Activated naive CD4-positive, alpha-beta T cell treated with anti-CD3 and anti-CD28 coated beads, Interleukin-2, amount 50 U/mL, for 72 hours (primary cell): ENCODE measurements at places on chromosomes 5 and 9.

- DNase-seq: no peak
Observed at GRCh38 chr5:135535420-135535819, 344 bp downstream of the NEUROG1 start.

- no peak for DNase-seq
Observed at GRCh38 chr5:76583163-76584047, 39.8 kb downstream of the F2RL2 start.

- peak; percentile 27 for DNase-seq
Observed at GRCh38 chr9:35481347-35481975, 8.4 kb upstream of the RUSC2 start.

GRCh38 chr9:115495836-115496235, 377.9 kb upstream of the TNC start:
- no peak for DNase-seq

- DNase-seq: no peak
Observed at GRCh38 chr5:1698589-1699316, 100.9 kb downstream of the MRPL36 start.

DNA sequence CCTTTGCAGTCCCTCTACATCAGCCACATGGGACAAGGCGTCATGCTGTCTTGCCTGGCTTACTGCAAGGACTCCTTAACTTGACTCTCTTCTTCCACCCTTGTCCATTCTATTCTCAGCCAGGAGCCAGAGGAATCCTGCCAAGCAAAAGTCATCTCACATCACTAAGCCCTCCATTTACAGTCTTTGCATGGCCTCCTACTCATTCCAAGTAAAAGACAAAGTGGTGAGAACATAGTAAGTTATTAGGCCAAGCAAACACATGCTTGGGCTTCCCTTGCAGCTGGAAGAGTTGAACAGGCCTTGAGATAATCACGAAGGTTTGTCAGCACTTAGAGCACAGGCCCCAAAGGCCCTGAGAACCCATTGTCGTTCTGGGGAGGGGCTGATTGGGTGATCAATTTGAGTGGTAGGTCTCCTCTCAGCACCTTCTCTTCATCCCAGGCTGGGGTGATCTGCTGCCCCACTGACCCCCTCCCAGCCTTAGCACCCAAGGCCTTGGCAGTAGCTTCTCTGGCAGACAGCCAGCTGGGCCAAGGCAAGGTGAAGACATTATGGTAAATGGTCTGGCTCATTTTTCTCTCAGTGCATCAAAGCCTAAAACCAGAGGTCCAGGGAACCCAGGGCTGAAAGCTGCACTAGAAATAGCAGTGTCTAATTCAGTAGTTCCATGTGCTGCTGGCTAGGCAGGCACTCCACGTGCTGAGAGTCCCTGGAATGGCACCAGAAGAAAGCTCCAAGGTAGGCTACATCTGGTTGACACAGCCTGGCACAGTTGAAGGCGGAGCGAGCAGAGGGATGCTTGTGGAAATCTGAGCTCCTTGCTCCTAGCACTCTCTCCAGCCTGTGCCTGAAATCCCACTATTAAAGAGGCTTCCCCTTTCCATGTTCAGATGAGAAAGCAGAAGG, 121.4 kb downstream of the ASTN2 start:
- no peak for DNase-seq

DNA sequence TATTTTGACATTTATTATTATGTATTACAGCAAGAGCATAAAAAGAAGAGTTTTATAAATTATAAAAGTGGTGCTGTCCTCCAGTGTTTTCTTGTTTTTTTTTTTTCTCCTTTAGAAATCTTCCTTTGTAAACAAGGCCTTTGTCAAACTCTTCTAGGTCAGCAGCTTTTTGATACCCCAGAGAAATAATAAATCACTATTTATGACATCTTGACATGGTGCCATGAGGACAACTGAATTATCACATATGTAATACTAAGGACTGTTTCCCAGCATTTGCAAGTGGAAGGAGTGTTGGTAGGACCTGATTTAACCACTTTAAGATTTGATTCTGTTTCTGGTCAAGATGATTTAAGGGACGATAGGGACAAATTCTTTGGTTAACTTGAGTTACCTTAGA, 4.6 kb downstream of the SMARCA2 start:
- DNase-seq: no peak

DNA sequence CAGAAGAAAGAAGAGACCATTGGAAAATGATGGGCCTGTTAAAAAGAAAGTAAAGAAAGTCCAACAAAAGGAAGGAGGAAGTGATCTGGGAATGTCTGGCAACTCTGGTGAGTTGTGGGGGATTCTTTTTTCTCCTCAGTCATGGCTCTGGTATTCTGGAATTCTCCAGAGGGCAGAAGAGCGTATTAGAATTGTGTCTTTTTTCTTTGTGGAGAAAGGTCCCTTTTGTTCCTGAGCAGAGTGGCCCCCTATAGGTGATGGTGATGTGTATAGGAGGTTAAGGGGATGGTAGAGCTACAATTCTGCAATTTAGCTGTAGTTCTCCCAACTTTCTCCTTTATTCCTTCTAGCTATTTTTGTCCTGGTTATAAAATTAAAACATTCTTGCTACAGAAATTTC, 1.6 kb upstream of the DHFR start:
- DNase-seq: no peak

DNA sequence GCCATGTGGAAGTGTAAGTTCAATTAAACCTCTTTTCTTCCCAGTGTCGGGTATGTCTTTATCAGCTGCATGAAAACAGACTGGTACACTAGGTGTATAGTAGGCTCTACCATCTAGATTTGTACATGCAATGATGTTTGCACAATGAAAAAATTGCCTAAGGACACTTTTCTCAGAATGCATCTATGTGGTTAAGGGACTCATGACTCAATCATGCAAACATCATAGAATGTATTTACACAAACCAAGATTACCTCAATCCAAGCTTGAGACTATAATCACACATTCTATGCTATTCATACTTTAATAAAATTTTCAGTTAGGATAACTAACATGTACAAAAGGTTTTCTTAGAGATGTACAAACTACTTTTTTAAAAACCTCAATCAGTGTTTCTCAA, 1164.5 kb downstream of the CDH12 start:
- no peak for DNase-seq

DNA sequence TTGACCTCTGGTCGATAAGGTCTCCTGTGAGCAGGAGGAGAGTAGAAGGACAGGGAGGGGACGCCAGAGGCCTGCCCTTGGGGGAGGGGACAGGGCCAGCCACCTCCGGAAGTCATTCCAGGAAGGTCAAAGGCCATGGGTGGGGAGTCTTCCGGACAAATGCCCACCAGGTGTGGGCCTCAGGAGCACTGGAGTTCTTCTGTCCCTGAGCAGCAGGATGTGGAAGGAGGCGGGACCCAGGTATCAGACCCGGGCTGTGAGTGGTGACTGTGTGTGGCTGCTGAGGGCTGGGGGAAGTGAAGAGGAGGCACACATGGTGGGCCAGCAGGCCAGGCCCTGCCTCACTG, 13.9 kb downstream of the FGF18 start:
- DNase-seq: no peak

GRCh38 chr9:114102484-114102883, 3.4 kb upstream of the KIF12 start:
- no peak for DNase-seq

GRCh38 chr9:76545191-76545590, 86.2 kb downstream of the GCNT1 start:
- DNase-seq: no peak

DNA sequence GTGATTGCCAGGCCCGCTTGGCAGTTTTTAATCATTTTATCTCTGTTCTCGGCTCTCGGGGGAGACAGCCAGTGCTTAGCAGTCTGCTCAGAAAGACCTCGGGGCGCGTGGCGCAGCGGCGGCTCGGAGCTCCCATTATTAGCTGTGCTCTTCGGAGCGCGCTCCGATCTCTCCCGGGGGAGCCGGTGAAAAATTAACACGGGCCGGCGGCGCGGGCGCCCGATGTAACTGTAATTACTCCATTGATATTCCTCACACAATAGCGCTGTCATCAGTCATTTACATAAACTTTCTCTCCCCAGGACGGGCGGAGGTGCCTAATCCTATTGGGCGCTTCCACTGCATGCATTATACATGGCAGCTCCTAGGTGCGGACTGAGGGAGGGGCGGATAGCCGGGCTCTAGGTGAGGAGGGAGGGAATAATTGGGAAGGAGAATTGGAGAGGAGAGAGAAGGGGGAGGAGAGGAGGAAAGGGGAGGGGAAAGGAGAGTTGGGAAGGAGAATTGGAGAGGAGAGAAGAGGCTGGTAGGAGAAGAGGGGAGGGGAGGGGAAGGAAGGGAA, 24.9 kb downstream of the LMX1B start:
- DNase-seq: no peak

DNA sequence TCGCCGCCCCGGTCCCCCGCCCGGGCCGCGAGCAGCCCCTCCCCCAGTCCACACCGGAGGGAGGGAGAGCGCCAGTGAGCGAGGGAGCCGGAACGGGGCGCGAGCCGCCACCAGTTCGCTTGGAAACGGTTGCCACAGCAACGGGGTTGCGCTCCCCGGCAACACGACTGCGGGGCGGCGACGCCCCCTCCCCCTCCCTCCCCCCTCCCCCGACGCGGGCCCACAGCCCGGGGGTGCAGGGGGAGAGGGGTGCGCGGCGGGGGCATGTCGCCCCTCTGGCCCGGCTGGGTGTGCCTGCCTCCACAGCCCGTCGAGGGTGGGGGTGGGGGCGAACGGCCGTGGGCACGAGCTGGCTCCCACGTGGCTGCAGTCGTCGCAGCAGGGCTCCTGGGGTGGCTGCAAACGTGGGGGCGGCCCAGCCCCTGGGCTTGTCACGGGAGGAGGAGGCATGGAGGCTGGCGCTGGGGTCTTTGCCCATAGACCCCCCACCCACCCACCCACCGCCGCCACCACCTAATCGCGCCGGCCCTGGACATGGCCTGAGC, 524 bp downstream of the PRR7 start:
- DNase-seq: peak; percentile 67

DNA sequence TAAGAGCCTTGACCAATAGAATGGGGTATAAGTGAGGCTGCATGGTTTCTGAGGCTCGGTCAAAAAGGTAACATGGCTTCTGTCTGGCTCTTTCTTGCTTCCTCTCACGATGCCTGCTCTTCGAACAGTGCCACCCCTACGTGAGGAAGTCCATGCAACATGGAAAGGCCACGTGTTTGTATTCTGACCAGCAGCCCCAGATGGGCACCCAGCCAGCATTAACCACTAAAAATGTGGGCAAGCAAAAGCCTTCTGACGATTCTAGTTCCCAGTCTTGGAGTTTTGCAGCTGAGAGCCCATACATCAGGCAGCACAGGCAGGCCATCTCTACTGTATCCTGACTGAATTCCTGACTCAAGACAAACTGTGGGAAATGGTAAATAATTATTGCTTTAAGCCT, 24.2 kb upstream of the NREP start:
- DNase-seq: no peak

DNA sequence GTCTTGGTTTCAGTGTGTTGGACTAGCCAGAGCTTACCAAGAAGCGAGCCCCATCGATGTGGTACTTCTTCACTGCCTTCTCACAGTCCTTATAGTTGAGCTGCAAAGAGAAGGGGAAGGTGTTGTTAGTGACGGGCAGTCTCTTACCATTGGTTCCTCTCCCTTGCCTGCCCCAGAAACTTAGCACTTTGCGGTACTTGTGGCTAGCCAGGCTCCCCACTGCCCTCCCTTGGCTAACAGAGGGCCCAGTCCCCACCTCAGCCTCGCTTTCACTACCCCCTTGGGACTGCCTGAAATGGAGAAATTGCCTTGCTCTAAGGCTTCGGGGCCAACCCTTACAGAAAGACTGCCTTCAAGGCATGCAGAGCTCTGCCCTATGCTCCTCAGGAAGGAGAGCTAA, 4.3 kb downstream of the LCP2 start:
- no peak for DNase-seq

DNA sequence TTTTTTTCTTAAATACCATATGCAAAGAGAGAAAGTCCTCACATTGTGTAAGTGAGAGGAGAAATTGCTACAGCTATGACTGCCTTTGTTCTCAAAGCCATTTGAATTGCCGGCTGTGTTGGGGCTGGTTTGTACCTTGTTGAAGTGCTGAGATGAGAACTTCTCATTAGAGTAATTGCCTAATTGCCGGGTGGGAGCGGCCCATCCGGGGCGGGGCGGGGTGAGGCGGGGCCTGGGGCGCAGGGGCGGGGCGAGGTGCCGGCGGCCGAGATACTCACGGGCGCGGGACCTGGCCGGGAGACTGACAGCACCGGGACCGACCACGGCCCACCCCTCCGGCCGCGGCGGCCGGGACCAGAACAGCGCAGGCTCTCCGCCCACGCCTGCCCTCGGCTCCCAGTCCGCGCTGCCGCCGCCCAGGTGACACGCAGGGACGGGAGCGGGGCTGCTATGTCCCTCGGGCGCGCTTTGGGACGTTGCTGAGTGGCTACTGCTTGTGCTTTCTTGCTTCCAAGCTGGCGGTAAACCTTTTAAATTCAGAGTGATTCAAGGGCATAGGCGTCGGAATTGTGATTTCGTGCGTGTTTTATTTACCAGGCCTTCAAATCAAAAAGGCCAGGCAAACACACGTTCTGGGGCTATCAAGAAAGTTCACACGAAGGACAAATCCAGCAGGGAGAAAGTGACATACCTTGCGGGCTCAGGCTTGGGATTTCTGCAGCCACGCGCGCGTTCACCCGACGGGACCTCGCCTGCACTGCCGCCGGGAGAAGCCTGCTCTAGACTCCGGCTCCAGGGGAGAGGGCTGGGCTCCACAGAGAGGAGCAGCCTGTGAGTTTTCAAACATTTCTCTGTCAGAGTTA, 269.1 kb downstream of the FANCC start:
- peak; percentile 45 for DNase-seq

DNA sequence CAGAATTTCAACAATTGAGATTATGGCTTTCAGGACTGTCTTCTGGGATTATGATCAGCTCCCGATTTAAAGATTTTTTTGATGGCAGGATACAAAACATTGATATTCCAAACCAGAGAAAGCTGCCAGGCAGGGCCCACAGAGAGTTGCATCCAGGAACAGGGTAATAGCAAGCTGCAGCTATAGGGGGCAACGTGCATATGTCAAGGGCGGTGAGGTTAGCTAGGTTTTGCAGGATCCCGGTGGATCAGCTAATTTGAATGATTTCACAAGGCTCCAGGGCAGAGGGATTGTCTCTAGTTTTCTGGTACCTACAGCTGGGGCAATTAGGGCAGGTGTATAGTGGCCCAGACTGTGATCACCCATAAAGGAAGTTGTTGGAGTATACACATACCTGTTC, 339.4 kb downstream of the CHSY3 start:
- no peak for DNase-seq

GRCh38 chr9:128999581-129000206, 28.4 kb downstream of the SH3GLB2 start:
- DNase-seq: no peak

DNA sequence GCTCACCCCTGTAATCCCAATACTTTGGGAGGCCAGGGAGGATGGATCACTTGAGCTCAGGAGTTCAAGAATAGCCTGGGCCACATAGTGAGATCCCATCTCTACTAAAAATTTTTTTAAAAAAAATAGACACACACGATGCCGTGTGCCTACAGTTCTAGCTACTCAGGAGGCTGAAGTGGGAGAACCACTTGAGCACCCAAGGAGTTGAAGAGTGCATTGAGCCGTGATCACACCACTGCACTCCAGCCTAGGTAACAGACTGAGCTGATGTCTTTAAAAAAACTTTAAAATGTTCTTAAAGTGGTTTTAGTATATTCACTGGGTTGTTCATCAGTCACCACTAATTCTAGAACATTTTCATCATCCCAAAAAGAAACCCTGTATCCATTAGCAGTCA, 51.9 kb upstream of the RNF38 start:
- no peak for DNase-seq
